ENCODE measurements at places on chromosomes 13 and 19.
A peak's percentile ranks its signal among the peaks of the same experiment; 100 is the strongest.

GRCh38 chr13:40668335-40668734 lies 1.9 kb upstream of the FOXO1 start:
- no peak for DNase-seq

DNA sequence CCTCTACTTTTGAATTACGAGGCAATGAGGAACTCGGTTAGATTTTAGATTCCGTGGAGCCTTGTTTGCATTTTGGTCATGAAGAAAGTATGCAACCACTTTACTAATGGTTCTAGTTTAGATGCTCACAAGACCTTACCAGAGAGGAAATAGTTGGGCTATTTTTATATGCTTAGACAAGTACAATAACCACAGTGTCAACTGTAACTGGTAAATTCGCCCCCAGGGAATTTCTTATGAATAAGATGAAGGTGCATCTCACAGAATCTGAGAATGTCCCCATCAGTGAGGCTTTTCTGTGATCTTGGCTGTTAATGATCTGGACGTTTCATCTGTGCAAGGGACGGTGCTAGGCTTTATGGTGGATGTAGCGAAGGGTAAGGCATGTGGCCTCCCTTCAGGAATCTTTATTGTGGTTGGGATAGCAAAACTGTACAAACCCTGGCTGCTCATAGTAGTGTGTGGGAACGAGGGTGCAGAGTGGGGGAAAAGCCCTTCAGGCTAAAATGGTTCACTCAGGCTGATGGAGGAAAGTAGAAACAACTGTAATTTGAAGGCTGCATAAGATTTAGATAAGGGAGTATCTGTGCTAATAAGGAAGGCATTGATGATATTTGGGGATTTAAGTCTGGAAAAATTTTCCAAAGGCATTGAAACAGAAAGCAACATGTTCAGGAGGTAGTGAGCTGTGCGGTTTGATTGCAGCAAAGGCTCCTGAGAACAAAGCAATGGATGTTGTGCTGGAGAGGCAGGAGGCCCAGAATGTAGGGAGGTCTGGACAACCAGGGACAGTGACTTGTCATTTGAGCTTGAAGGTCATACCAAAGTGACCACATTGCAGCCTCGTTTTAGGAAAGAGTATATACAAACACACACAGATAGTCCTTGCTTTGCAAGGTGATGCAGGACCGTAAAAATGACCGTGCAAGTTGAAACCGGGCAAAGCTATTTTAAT lies 28.4 kb downstream of the UBAC2 start:
- no peak for DNase-seq

DNA sequence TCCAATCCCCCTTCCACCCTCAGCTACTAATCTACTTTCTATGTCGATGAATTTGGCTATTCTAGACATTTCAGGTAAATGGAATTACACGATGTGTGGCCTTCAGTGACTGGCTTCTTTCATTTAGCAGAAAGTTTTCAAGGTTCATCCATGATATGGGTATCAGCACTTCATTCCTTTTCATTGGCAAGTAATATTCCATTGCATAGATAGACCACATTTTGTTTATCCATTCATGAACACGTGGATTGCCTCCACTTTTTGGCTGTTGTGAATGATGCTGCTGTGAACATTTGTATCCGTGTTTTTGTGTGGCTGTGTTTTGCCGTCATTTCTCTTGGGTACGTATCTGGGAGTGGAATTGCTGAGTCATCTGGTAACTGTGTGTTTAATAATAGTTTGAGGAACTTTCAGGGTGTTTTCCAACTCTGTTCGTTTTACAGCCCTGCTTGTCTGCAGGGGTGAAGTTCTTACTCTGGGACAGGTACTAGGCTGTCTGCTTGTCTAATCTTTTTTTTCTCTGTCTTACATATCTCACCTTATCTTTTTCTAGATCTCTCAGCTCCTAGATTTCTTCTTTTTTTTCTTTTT lies 32.5 kb downstream of the MARK4 start:
- no peak for DNase-seq

GRCh38 chr13:112596235-112596634 lies 8.3 kb upstream of the TUBGCP3 start:
- DNase-seq, result no peak

DNA sequence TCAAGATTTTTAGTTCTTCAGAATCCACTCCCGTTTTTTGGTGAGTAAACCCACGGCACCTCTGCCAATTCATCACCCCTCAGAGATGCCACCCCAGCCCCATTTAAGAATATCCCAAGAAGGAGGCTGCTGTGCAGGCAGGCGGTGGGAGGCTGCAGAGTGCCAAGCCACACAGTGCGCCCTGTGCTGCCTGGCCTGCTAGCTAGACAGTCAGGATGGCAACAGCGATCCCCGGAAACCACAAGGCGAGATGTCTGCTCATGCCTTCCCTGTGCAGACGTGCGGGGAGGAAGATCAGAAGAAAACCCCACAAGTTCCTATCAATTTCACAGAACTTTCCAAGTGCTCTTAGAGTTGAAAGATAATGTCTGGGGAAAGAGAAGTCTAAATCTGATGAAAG lies 64.8 kb upstream of the GPR183 start:
- no peak for DNase-seq

DNA sequence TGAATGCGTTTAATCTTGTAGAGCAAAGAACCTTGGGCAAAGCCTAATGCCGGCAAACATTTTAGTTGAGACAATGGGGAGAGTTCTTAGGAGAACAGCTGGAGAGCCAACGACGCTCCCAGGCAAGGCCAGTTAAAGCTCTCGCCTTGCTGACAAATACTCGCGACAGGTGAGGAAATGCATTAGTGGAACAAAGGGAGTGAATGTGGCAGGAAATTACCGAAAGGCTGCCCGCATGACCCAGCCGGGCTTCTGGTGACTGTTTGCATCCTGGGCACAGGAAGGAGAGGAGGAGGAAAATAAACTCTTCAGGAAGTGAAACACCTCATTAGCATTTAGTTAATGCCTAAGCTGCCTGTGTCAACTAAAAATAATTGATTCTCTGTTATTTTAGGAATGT lies 74.6 kb downstream of the SHISA2 start:
- DNase-seq, result no peak

DNA sequence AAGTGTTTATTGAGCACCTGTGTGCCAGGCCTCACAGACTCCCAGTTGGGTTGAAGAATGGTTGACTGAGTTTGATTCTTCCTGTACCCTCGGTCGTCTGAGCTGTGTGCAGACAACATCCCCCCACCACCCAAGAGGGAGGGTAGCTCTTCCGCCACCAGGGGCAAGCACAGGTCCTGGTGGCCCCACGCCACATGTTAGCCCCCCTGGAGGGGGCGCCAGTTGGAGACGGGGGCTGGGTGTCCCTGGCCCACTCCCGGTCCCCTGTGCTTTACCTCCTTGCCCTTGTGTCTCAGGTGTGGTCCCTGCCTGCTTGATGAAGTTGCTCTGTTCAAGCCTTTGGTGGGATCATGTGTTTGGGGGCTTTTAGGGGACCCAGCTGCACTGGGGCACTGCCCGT lies 27.2 kb downstream of the COLGALT1 start:
- no peak for DNase-seq

- no peak for DNase-seq
Observed at GRCh38 chr13:114132419-114133121, at the start of gene RASA3. RASA3 (minus strand) TSS chr13:114132623; CDS start chr13:114132489, 134 bp downstream.

DNA sequence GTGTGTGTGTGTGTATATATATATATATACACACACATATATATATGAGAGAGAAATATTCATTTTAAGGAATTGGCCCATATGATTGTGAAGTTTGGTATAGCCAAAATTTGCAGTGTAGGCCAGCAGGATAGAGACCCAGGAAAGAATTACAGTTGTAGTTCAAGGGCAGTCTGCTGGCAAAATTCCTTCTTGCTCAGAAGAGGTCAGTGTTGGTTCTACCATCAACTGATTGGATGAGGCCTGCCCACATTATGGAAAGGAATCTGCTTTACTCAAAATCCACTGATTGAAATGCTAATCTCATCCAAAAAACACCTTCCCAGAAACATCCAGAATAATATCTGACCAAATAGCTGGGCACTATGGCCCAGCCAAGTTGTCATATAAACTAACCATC lies 24.0 kb downstream of the RNF6 start:
- no peak for DNase-seq

DNA sequence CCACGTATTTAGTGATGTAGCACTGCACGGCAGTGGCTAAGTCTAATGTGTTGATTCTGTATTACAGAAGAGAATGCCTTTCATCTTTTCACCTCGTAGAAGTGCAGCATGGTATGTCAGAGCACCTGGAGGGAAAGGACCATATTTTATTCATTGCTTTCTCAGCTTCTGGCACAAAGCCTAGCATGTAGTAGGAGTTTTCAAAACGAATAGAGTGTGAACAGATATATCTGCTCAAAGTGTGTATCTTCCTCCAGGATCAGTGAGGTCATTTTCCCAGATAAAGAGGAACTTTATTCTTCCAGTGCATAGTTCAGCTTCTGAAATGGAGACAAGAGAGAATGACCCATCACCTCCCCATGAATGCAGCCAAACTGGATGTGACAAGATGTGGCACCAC lies 21.2 kb upstream of the PCDH8 start:
- no peak for DNase-seq

DNA sequence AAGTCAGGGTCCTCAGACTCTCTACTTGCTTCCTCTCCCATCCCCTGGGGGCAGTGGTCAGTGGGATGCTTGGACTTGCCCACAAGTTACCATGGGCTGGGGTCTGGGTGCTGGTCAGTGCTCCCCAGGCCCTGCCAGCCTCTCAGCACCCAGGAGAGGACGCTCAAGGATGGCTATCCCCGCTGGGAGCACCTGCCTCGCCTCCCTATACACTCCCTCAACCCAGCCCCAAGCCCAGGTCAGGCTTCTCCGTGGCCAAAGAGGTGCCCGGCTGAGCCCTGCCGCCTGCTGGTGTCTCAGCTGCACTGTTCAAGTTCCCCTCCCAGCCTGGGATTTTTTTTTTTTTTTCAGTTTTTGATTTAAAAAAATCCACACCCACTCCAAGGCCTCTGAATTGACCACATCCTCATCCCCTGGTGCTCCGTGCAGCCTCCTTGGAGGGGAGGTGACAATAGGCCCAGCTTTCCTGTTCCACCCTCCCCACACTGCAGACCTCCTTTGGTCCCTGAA lies 10.8 kb downstream of the F2RL3 start:
- peak; percentile 23 for DNase-seq

- no peak for DNase-seq
Observed at GRCh38 chr13:41411522-41411921, 45.8 kb upstream of the RGCC start.

GRCh38 chr19:5255602-5256231 lies 84.9 kb downstream of the PTPRS start:
- no peak for DNase-seq

GRCh38 chr19:31350693-31351055 lies 1.4 kb upstream of the TSHZ3 start:
- DNase-seq, result no peak

- no peak for DNase-seq
Observed at GRCh38 chr13:55432814-55433213, 1707.9 kb upstream of the PRR20A start.

- DNase-seq, result no peak
Observed at GRCh38 chr13:51036418-51036817, 74.7 kb downstream of the C13orf42 start.

DNA sequence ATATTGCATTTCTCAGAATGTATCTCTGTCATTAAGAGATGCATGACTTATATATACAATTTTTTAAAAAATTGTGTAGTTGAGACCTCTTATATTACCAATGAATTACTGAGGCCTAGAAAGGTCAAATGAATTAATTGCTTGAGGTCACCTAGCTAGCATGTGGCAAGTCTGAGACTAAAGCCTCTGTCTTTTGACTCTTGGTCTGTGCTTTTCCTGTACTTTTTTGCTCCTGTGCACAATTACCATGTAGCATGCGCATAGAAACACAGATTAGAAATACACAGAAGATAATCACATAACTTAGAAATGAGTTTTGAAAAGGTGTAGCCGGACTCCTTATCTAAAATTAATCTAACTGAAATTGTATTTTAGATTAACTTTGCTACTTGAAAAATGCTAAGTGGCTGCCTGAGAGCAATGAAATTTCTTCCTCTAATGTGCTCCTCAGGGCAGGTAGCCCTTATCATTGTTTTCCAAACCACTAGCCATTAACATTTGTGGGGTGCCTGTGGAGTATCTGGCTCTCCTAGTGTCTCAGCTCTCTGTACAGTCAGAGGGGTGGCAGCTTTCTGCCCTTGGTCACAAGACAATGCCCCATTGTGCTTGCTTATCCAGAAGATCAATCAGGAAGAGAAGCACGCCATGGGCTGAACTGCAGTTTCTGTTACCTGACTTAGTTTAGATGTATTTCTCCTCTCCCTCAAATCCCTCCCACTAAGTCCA lies 119.6 kb downstream of the RFC3 start:
- no peak for DNase-seq

GRCh38 chr13:47306991-47307390 lies 410.1 kb upstream of the HTR2A start:
- no peak for DNase-seq

- DNase-seq, result no peak
Observed at GRCh38 chr13:71278512-71278911, 588.5 kb downstream of the DACH1 start.

- no peak for DNase-seq
Observed at GRCh38 chr13:58999851-59000250, 1163.9 kb downstream of the DIAPH3 start.

DNA sequence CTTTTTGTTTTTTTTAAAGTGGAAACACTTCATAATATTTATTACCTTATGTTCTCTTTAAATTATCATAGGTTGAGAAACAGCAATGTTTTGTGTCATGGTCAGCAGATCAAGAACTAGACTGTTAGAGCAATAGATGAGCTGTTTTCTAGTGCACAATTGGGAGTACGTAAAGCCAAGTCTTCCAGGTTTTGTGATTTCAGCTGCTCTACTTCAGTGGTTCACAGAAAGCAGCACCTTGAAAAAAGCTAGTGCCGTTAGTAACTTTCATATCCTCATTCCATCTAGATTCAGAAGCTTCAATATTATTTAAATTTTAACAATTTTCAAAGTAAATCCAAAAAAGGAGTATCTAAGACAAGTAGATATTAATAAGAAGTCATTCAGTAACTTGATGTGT lies 1.9 kb downstream of the GPR18 start:
- DNase-seq, result no peak

GRCh38 chr13:71801781-71802180 lies 65.2 kb downstream of the DACH1 start:
- no peak for DNase-seq

DNA sequence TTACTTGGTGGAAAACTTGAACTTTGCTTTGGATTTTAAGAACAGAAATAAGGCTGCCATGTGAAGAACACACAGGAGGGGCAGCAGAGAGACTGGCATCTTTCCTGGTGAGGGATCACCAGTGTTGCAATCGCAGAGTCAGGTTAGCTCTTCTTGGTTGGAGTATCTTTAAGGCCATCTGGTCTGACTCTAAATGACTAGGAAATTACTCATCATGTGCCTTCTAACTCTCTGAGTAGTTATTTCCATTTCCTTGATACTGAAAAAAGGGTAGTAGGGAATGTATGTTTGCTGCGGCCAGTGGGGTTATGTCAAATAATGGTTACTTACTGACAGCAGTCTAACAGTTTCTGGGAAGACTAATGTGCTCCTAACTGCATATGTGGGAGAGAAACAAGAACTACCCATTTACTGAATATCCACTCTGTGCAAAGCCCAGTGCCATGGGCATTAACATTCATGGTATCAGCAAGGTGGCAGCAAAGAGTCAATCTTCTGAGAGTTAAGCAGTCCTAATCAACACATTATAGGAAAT lies 122.1 kb downstream of the COG6 start:
- DNase-seq, result peak; percentile 48

- no peak for DNase-seq
Observed at GRCh38 chr19:33724021-33724720, 72.5 kb upstream of the KCTD15 start.

GRCh38 chr13:85582890-85583289 lies 216.3 kb downstream of the SLITRK6 start:
- no peak for DNase-seq
